ENCODE measurements at places on chromosomes 6 and 20. TPM values are rescaled to one million over a fixed set of nuclear protein-coding genes. Genes with fewer than 3 reads are reported as not detected.

Gene PSORS1C2
- not detected for total RNA-seq

Gene CDK5RAP1
- 43.0 TPM for total RNA-seq

Gene SOX18
- not detected for total RNA-seq

Gene TPX2
- total RNA-seq, result 126 TPM

Gene CBLN4
- not detected for total RNA-seq

Gene TMEM30A
- 69.1 TPM for total RNA-seq

Gene HLA-DRB1
- not detected for total RNA-seq

Gene SAMD3
- total RNA-seq, result 7.1 TPM

Gene TSHZ2
- total RNA-seq, result 1.3 TPM

DNA sequence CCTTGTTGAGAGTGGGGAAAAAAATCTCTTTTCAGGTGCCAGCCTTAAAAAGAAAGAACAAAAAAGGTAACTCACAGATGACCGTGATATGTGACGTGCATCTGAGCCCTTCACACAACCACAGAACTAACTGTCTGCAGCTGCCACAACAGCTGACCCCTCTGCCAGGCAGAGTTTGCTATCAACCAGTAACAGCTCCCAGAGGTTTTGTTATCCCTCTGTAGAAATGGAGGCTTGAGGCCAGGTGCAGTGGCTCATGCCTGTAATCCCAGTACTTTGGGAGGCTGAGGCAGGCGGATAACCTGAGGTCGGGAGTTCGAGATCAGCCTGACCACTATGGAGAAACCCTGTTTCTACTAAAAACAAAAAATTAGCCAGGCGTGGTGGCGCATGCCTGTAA lies 42.8 kb downstream of the SLC52A3 start:
- no peak for DNase-seq

DNA sequence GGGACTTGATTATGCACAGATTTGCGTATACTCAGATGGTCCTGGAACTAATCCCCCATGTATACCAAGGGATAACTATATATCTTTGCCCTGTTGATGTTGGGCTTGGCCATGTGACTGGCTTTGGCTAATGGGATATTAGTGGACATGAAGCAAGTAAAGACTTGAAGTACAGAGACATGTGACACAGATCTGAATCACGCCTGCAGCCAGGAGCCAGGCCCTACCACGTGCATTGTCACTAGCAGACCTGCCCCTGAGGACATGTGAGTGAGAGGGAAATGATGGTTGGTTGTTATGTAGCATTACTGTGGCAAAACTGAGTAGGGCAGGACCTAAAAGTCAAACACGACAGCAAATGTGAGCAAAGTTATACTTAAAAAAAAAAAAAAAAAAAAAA lies 155.7 kb downstream of the AKAP7 start:
- DNase-seq, result peak; percentile 36

GRCh38 chr6:126176282-126176681 lies 163.6 kb upstream of the CENPW start:
- DNase-seq, result no peak

GRCh38 chr6:75579951-75580350 lies 21.7 kb upstream of the SENP6 start:
- DNase-seq, result no peak

GRCh38 chr20:57048027-57048869 lies 218.2 kb downstream of the BMP7 start:
- no peak for DNase-seq

GRCh38 chr20:51643390-51643789 lies 100.9 kb upstream of the NFATC2 start:
- DNase-seq, result no peak

DNA sequence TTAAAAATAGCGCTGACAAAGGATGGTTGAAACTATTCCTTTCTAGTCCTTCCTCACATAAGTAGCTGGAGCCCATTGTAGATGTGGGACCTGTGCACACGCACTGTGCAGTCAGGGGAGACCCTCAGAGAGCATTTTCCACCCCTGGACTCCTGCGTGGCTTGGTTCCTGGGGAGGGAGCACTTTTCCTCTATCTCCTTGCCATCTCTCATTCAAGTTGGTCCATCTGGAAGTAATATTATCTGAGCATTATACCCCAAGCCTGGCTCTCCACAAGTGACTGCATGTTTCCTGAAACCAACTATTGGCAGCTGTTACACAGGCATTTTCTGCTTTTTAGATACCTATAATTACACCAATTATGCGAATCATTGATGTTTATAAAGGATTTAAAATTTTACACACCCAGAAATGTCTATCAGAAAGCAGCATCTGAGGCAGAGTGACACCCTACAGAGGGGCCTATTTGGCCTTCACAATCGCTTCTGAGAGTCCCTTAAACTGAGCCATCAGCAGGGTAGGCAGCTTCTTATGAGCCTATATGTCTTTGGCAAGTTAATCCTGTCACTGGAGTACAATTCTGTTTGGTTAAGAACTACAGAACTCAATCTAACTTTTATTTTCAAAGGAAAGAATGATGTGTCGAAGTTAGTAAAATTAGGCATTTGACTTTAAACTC lies 18.7 kb downstream of the SOX4 start:
- DNase-seq, result no peak

- DNase-seq, result no peak
Observed at GRCh38 chr6:38725414-38726183, 10.5 kb downstream of the DNAH8 start.

DNA sequence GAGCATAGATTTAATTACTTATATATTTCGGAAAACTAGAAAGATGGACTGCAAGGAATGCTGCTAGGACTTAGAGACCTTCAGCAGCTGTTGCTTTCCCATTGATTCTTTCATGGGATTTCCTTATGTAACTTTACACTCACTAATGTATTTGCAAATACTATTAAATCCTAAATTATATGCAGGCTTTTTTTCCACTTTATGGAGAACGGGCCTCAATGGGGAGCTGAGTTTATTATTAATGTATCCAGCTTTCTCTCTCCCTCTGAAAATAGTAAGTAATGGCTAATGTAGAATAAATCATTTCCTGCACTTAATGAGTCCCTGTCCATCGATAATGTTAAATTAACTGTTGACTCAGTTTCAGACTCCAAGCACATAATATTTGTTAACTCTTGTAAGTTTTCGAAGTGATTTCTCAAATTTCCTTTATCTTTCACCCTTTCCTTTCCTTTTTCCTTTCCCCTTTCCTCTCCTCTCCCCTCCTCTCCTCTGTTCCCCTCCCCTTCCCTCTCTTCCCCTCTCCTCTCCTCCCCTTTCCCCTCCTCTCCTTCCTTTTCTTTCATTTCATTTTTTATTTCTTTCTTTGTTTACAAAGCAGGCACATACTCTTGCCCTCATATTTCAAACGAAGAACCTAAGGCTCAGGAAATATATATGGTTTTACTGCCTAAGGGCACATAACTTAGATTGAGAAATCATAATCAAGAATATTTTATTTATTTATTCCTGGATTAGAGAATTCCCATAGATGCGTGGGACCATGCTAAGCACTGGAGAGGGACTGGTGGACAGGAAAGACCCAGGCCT lies 503.6 kb downstream of the MMUT start:
- no peak for DNase-seq

DNA sequence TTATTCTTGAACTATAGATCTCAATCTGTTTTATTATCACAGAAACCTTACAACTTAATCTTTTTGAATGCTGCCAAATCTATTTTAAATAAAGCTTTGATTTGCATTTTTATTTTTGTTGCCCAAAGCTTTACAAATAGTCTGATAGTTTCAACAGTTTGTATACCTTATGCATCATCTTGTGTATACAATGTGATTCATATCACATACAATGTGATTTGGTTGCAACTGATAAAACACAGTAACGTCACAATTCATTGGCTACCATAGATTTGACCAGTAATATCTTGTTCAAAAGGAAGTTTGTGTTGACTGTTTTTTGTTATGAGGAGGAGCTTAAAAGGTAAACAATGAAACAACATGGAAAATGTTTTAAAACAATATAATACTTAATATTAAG lies 110.9 kb downstream of the EYA4 start:
- DNase-seq, result no peak

GRCh38 chr20:11522366-11522741 lies 395.3 kb upstream of the BTBD3 start:
- no peak for DNase-seq

DNA sequence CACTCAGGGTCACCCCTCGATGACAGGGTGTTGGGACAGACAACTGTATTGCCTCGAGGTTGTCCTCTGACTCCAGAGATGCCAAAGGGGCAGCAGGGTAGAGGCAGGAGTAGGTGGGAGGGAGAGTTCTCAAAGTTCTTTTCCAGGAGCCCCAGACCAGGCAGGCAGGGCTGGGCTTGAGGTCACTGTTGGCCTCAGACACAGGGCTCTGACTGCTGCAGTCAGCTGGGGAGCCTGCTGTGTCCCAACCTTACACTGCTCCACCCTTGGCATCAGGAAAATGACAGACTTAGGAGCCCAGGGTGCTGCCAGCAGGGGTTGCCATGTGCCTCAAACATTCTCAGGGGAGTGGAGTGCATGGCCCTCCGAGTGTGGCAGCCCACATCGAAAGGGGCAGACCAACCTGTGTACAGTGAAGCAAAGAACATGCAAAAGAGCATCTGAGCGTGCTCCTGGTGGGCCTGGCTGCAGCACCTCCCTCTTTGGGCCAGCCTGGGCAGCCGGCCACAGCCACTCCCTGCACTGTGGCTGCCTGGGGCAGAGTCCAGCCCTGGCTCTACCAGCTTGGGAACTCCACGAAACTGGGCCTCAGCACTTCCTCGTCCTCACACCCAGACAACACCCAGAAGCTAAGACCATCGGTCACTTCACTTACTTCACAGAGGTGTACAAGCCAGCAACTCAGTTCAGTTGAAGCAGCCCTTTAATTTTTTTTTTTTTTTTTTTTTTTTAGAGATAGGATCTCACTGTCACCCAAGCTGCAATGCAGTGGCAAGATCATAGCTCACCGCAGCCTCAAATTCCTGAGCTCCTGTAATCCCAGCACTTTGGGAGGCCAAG lies 24.0 kb downstream of the C6orf132 start:
- no peak for DNase-seq

DNA sequence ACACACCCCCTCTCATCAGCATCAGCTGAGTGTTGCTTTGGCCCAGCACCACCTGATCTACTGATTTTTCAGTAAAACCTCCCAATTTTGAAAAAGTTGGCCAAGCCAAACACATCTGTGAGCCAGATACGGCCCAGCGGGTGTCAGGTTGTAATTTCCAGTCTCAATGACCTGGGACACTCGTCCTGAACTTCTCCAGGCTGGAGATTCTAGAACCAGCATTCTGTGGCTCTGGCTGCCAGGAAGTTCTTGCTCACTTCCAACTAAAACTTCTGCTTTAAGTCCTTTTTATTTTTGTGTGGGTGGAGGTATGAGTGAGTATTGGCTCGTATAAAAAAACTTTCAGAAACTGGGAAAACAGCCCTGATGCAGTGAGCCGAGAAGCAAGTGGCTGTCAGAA lies 5.1 kb downstream of the KIAA1755 start:
- no peak for DNase-seq

- DNase-seq, result no peak
Observed at GRCh38 chr6:55034752-55035151, 139.6 kb upstream of the HCRTR2 start.

DNA sequence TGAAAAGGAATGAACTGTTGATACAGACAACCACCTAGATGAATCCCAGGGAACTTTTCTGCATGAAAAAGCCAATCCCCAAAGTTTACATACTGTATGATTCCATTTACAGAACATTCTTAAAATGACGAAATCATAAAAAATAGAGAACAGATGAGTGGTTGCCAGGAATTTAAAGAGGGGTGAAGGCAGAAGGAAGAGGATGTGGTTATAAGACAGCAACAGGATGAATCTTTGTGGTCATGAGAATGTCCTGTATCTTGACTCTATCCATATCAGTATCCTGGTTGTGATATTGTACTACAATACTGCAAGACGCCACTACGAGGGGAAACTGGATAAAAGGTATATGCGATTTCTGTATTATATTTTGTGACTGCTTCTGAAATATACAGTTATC lies 70.1 kb upstream of the EMILIN3 start:
- DNase-seq, result peak; percentile 53

DNA sequence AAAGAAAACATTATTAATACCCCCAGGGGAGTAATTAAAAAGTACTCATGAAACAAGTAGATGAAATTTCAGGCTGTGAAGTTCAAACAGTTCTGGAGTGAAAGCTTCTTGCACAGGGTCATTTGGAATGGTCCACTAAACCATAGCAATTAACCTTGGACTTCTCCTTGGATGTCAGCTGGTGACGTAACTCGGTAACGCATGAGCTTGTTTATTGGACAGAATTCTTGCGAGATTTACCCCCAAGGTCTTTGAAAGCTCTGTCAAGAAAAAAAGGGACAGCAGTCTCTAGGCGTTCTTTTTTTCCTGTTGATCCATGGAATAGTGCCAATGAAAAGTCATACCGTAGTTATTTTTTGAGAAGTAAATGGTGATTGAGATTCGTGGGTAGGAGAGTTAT lies 2.2 kb downstream of the CD83 start:
- no peak for DNase-seq

- DNase-seq, result no peak
Observed at GRCh38 chr6:583635-584034, 73.3 kb downstream of the HUS1B start.

DNA sequence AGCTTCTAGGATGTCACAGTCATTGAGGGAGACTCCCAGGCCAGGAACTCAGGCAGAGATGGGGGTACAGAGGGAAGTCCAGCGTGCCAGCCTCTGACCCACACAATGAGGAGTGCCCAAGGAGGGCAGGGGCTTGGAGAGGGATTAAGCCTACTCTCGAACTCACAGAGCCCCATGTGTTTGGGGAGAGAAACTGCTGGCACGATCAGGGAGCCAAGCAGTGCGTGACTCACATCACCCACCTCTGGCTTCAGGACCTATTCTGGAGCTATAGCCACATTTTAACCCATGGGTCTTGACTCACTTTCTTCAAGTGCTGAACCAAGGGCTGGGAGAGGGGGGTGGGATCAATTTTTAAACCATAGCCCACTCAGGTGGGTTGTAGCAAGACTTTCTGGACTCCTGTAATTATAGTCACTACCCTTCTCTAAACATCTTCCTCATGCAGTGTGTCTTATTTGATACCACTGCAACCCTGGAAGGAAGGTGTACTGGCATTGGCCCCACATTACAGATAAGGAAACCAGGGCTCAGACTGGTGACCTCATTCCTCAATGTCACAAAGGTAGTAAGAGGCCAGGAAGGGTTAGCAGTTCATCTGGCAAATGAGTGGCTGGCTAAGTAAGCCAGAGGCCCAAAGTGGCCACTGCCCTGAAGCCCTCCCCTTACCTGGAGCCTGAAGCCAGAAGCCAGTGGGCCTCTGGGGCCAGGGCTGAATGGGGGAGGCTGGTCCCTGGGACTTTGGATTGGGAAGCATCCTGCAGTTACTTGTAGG lies 12.0 kb downstream of the FOXP4 start:
- no peak for DNase-seq

- DNase-seq, result no peak
Observed at GRCh38 chr6:9799582-9799981, 615.3 kb downstream of the TFAP2A start.

Data from foreskin keratinocyte (primary cell).